T-helper 2 cell (primary cell): ENCODE measurements at places on chromosomes 7 and 10.

GRCh38 chr7:155878674-155879073 is 66.4 kb upstream of the SHH start:
- DNase-seq, result no peak

DNA sequence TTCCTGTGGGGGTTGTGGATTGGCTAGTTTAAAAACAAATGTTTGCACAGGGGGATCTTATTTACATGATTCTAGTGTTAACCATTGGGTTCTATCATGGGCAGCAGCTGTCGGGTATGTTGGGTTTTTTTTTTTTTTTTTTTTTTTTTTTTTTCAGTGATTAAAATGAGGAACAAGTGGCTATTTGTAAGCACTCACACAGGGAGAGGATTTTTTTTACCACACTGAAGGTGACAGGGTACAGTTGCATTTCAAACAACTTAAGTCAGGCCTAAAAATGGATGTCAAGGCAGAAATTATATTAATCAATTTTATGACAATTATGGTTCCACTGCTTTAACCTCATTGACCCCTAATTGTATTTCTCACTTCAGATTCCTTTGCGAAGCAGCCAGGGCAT is 92.8 kb downstream of the CD36 start:
- DNase-seq, result no peak

GRCh38 chr7:70894799-70895198 is 237.1 kb upstream of the GALNT17 start:
- no peak for DNase-seq

DNA sequence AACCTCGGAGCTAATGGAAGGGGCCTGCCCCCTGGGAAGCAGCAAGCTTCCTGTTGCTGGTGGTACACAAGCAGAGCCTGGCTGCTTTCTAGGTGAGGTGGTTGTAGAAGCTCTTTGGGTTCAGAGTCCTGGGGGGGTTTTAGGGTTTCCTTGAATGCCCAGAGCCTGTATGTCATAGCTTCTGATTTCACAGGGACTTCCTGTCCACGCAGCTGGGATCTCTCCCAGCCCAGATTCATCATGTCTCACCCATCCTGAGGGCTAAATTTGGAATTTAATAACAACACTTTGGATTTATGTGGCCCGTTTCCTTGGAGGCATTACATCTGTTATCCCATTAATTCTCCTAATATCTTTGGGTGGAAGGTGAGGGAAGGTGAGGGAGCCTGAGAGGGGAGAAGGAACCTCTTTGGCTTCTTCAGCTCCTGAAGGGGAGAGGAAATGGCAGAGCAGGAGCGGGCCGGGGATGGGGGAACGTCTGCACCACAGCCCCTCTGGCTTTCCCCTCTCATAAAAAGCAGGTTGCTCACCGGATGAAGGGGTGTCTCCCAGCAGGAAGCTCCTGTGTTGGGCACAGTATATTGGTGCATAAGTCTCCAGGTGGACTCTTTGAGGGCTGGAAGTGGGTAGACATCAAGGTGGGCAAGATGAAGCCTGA is 19.7 kb downstream of the RPS24 start:
- DNase-seq, result no peak

DNA sequence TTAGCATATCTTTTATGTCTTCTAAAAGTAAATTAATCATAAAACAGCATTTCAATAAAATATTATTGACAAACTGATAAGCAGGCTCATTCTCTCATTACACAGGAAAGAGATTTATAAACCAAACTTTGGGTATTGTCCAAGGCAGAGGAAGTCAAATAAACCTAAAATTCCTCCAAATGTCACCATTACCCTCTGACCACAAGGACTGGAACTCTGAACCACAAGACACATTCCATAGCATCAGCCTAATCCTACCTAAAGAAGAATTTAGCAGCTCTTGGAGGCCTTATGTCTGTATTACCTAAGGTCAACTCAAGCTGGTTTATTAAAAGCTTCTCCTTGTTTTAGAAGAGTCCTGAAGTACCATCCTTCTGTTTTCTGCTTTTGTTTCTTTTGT is 82.4 kb upstream of the SLC13A1 start:
- DNase-seq, result no peak

DNA sequence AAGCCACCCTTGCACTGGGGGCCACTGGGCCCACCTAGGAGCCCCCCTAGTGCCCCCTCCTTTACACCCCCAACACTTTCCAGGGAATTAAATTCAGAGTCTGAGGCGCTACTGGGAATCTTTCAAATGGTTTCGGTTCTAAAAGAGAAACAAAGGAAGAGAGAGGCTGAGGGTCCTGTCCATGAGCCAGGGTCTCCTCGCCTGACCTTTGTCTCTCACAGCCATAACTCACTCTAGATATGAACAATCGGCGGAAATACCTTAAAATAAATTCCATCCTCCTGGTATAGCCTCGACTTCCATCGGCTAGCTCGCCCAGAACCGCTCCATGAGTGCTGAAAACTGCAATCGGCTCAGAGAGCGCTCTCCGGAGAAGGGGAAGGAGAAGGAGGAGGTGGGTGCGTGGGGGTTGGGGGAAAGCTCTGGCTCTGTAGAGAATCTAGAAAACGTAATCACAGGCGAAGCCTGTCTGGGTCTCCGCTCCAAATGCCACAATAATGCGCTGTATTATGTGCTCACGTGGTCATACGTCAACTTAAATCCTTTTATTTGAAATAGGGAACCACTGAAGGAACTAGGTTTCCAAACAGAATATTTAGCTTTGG is 12.6 kb downstream of the HOXA4 start:
- DNase-seq, result no peak

DNA sequence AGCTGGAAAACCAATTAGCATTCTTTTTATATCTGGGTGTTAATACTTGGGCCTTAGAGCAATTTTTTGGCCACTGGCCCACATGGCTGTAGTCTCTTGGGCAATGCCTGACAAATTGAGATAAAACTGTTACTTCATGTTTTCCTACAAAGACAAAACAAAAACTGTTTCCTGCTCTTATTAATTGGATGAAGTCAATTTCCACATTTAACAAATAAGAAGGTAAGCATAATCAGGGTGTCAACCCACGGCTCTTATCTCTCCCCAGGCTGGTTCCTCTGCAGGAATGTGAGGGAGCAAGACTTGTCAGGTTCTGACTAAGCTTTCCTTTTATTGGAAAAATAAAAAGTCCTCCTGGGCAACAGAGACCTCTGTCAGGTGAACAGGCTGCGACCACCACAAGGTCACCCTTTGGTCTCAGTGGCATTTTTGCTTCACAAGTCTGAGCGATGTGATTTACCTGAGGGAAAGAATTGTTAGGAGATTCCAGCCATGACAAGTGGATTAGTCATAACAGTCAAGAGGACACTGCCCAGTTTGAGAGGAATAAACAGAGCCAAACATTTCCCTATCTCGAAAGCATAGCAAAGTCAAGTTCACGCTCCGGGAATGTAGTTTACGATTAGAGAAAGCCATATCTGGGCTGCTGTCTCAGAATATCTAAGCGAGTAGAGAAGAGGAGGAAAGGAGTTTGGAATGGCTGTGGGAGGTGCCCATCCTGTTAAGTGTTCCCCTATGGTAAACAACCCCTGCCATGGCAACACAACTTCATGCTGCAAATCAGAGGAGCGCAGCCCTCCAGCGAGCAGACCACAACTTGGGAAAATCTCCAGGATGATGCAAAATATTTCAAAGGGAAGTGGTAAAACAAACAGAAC is 144.4 kb downstream of the TES start:
- DNase-seq, result no peak

- DNase-seq, result no peak
Observed at GRCh38 chr7:133082390-133082766, 488 bp upstream of the CHCHD3 start.

DNA sequence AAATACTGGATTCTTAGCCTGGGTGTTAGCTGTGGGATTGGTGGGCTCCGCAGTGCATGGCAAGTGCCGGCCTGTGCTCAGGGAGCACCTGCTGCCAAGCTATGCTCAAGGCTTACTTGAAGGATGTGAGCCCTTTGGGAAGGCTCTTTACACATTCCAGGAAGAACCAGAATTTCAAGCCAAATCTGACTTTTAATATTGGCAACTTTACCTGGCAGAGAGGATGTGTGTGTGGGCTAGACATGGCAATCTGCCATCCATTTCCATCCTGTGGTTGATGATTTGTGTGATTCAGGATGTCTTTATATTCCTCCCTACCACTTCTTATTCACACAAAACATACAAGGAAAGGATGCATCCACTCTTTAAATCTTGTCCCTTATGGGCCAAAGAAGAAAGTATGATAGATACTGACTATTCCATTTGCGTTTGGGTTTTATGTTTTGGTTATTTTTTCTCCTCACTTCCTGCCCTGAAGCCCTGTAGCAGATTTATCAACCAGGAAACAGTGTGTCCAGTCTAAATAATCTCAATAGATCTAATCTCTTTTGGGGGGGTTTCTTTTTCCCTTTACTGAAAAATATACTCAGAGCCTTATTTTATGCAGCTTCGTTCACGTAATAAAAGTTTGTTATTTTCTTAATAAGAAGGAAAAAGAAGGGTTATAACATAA is 247.1 kb downstream of the COBL start:
- DNase-seq, result no peak

DNA sequence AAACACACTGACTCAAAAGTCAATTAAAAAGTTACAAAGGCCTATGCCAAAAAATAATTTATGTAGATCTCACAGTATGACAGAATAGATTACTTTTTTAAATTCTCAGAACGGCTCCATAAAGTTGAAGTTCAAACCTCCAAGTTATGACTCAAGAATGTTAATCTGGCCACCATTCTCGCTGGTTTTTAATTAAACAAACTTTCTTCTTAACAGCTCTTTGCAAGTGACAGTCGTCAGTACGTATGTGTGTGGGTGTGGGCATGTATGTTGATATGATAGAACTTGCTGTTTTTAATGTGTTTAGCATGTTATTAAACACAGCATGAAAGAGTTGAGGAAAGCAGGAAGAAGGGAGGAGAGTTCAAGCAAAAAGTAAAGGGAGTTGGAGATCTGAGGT is 18.5 kb downstream of the PRKCQ start:
- no peak for DNase-seq

DNA sequence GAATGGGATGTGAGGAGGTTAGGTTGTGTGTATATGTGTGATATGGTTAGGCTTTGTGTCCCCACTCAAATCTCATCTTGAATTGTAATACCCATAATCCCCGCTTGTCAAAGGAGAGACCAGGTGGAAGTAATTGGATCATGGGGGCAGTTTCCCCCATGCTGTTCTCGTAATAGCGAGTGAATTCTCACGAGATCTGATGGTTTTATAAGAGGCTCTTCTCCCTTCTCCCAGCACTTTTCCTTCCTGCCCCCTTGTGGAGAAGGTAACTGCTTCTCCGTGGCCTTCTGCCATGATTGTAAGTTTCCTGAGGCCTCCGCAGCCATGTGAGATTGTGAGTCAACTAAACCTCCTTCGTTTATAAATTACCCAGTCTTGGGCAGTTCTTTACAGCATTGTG is 47.3 kb downstream of the NPVF start:
- no peak for DNase-seq

DNA sequence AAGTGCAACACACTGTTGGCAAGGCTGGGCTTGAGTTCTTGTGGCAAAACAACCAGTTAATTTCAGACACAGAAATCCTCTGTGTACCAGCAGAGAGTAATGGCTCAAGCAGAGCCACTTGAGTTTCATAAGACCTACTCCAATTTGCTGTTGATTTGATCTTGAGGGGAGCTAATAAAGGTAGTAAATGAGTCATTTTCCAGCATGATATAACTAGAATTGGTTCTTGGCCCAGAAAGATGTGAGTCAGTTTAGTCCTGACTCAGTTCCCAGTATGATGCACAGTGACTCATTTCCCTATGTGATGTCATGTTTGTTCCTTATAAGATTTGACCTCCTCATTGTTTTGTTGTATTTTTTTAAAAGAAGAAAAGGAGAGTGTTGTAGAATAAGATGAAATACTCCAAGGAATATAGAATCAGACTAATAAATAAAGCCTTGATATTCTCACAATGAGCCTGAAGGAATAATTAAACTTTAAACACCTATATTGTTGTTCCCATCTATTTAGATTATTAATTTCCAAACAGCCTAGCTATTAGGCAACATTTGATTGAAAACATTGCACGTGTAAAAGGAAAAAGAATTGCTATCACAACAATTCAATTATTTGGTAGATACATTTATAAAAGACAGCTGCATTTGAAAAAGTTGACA is 186.2 kb downstream of the REEP3 start:
- no peak for DNase-seq

DNA sequence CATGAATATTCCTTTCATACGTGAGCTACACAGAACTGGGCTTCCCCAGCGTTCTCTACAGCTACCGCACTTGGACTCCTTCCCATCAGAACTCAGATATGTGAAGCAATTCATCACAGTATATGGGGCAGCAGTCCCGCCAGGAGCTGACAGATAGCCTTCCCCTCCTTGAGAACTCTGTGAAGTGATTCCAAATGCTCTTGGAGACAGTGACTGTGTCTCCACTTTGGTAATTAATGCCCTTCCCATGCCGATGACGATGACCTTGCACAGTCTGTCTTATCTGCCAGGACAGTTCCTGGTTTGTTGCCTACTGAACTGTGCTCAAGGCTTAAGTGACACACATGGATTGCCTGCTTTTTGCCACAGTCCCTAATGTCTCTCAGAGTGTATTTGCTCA is 75.0 kb upstream of the AFAP1L2 start:
- no peak for DNase-seq

DNA sequence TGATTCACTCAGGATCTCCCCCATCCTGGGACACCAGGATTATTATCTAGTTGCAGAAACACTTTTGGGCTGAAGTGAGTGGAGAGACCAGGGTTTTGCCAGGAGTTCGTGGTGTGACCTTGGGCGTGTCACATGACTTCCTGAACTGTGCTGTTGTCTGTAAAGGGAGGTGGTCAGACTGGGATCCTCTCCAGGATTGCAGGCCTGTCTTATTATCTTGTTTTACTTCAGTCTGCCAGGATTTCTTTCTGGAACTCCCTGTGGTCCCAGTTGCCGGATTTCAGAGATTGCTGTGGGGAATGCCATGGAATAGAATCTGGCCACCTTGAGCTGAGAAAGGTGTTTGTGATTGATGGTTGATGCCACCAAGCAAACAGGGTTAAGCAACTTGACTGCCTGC is 35.8 kb downstream of the CRCP start:
- peak; percentile 15 for DNase-seq

- DNase-seq, result no peak
Observed at GRCh38 chr10:102402512-102402896, 7.0 kb downstream of the NFKB2 start.

DNA sequence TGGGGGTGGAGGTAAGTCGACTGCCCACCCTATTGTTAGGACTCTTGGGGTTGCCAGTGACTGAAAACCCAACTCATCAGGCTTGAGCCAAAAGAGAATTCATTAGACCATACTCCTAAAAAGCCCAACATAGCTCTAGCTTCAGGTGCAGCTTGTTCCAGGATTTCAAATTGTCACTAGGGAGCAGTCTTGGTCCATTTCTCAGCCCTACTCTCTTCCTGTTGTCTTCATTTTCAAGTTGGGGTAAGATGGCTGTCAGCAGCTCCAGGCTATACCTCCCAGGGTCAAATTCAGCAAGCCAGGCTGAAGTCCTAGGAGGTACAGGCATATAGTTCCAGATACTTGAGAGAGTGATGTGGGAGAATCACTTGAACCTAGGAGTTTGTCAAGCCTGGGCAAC is 14.9 kb upstream of the COL13A1 start:
- DNase-seq, result no peak
